CD4-positive, alpha-beta T cell treated with Interferon alpha-2 for 1 hour (primary cell): ENCODE measurements at places on chromosomes 3 and 15.

DNA sequence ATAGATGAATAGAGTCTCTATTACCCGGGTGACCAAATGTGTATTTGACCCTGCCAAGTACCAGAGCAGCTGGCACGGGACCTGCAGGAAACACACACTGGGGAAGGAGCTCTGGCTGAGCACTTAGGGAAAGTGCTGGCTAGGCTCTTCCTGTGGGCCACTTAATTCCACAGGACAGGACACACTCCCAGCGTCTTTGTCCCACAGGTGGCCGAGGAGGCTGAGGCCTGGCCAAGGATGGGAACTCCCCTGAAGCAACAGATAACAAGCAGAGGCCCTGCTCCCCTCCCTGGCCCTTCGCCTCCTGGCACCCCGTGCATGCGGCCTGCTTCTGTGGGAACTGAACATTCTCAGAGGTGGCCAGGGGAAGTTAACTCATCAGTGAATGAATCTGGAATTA lies 180.8 kb downstream of the ATP10A start:
- no peak for DNase-seq

GRCh38 chr3:17546500-17547255 lies 195.8 kb downstream of the TBC1D5 start:
- no peak for DNase-seq

GRCh38 chr15:66232267-66232625 lies 21.3 kb downstream of the MEGF11 start:
- no peak for DNase-seq

GRCh38 chr3:152357587-152357986 lies 88.9 kb downstream of the MBNL1 start:
- DNase-seq: no peak

DNA sequence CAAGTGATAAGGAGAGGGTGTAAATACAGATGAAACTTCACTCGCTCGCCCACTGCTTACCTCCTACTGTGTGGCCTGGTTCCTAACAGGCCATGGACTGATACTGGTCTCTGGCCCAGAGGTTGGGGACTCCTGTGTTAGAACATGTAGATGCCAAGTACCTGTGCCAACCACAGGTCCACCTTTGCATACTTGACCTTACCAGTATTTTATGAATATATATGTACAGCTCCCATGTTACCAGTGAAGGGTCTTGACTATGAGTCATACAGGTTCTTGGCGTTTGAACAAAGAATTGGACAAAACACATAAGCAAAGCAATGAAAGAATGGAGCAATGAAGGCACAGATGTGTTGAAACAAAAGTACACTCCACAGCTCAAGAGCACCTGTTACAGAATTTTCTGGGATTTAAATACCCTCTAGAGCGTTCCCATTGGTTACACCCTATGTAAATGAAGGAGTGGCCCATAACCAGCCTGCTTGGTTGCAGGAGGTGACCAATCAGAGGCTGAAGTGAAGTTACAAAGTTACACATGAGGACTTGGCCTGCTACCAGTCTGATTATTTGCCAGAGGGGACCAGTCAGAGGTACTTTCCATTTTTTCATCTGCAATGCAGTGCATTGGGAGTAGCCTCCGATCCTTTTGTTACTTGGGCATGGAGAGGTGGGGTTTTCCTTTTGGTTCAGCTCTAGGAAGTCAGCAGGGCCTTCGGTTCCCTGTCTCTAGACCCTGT lies 1.7 kb upstream of the GFM1 start:
- no peak for DNase-seq

GRCh38 chr15:24150542-24150941 lies 463.4 kb upstream of the NDN start:
- DNase-seq: no peak

- no peak for DNase-seq
These were observed 32.4 kb downstream of the ACAN start for GRCh38 chr15:88835646-88836045.
